ENCODE measurements at places on chromosomes 1 and 21.

DNA sequence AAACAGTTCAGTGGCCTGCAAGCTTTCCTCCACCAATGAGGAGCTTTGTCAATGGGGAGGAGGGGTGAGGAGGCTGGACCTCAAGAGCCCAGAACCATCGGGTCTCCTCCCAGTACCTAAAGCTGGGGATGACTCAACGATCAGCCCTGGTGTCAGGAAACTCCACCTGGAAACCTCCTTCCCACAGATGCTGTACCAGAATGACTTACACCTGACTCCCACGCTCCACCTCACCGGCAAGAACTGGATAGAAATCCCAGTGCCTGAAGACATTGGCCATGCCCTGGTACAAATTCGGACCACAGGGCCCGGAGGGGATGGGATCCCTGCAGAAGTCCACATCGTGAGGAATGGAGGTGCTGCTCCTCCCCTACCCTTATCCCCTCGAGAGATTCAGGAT lies 11.4 kb downstream of the TMEM81 start:
- no peak for DNase-seq

- DNase-seq: no peak
Measured at GRCh38 chr1:209160230-209160629, 423.3 kb upstream of the CAMK1G start.

GRCh38 chr1:62689524-62689923 lies 1.3 kb upstream of the DOCK7 start:
- peak; percentile 51 for DNase-seq

GRCh38 chr1:32647308-32648134 lies 2.8 kb downstream of the ZBTB8OS start:
- no peak for DNase-seq

DNA sequence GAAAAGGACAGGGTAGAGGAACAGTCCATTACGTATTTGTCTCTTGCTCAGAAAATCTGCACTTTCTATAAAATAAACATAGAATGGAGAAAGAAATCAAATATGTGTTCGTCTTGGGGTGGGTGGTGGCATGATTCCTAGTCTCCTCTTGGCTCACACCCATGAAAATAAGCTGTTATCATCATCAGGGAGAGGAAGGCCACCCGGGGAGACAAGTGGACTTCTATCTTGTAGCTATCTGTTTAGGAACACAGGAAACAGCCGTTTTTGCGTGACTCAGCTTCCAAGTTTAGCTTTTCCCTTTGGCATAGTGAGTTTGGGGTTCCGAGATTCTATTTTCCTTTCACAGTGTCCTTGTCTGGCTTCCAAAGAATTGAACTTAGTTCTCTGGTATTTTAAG lies 622.3 kb downstream of the PTPRU start:
- no peak for DNase-seq
